NCI-H1694 treated with DMSO at 0.1 percent for 48 hours (cell line): ENCODE measurements at places on chromosomes 16 and 17.
A peak's percentile ranks its signal among the peaks of the same experiment; 100 is the strongest.

DNA sequence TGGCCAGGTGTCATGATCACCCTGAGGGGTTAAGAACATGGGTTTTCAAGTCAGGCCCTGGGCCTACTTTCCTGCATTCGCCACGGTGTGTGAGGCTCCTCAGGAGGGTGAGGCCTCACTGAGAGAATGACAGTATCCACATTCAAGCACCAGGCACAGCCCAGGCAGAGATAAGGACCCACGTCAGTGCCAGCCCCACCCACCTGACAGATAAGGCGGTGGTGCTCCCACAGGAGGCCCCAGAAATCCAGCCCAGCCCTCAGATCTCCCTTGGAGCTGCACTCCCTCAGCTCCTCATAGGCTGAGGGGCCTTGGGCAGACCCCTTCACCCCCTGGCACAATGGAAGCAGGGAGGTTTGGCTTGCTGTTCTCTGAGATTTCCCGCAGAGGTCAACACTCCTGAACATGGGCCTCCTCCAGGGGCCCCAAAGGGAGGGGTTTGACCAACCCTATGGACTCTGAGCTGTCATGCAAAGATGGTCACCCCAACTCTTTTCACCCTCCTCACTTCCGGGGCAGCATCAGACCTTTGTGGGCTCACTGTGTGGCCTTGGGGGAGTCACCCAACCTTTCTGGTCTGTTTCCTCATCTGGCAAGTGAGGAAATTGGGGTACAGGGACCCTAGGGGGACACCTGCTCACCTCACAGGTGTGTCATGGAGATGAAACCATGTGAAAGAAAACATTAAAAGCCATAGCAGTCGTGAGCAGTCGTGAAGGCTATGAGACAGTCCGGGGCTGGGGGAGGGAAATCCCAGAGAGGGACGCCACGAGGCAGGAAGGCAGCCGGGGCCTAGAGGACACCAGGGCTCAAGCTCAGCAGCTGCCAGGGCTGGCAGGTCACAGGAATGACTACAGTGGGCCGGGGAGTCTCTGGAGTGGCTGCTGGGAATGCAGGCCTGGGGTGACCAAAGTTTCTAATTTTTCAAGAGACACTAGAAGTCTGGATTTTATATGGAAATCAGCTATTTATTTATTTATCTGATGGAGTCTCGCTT lies 15.4 kb downstream of the PLLP start:
- no peak for DNase-seq

DNA sequence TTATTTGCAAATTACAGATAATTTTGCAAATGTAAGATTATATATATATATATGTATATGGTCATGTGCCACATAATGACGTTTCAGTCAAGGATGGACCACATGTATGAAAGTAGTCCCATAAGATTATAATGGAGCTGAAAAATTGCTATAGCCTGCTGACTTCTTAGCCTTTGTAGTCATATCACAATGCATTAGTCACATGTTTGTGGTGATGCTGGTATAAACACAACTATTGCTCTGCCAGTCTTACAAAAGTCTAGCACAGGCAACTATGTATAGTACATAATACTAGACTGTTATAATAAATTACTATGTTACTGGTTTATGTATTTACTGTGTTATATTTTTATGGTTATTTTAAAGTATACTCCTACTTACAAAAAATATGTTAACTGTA lies 444.3 kb downstream of the KCNJ2 start:
- DNase-seq: no peak

- no peak for DNase-seq
Measured at GRCh38 chr17:66945147-66945835, 19.2 kb upstream of the CACNG4 start.

GRCh38 chr16:57518520-57518919 lies 17.9 kb downstream of the CCDC102A start:
- no peak for DNase-seq

GRCh38 chr17:82890339-82890730 lies 50.5 kb upstream of the ZNF750 start:
- DNase-seq: no peak

DNA sequence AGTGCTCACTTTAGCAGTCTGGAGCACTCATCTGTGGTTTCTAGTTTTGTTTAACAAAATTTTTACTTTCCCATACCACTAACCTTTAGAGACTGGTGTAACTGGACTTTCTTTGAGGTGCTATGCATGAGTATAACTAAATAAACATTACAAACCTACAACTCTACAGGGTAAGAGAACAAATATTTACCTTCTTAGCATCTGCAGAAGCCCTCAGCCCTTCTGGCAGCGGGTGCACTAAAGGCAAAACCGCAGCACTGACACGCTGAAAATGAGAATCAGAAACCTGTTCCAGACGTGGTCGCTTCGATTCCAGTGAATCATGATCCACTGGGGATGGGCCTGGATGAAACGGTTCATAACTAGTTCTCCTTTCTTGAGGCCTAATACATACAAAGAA lies 43.7 kb downstream of the NCOR1 start:
- DNase-seq: no peak

- DNase-seq: no peak
Measured at GRCh38 chr16:26169473-26169872, 477.7 kb downstream of the HS3ST4 start.

- no peak for DNase-seq
Measured at GRCh38 chr16:81578636-81579413, 134.2 kb downstream of the CMIP start.

DNA sequence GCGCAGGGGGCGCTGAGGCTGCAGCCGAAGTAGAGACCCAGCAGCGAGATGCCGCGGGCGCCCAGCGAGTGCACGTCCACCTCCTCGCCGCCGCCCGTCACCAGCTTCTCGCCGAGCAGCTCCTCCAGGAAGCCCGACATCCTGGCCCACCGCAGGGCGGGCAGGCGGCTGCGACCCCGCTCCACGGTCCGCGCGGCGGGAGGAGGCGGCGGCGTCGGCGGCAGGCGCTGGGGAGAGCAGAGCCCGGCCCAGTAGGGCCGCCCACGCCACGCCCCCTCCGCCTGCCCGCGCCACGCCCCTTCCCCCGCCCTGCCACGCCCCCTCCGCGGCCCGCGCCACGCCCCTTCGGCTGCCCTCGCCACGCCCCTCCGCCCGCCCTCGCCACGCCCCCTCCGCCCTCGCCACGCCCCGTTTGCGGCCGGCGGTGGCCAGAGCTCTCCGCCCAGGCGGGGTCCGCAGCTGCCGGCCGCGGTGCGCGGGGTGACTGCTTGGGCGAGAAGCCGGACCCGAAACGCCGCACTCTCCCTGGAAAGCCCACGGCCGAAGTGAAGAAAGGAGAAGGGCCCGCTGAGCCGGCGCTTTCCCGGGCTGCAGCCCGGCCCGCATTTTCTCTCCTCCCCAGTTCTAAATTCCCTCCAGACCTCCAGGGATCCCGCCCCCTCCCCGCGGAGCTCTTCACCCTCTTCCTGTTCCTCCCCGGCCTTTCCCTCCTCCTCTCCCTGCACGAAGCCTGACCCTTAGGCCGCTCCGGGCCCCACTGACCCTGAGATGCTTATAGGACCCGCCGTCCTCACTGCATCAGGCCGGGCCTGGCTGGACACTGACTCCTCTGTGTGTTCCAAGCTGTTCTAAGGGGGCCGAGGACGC lies at the start of gene NXN:
Gene NXN (minus strand): TSS at position 238 of the 867 bp plus-strand sequence.
- peak; percentile 55 for DNase-seq

- no peak for DNase-seq
Measured at GRCh38 chr17:27613433-27613832, 17.6 kb upstream of the LGALS9 start.

GRCh38 chr16:66566051-66566901 lies at the start of gene CMTM1:
TSS of gene CMTM1 (plus strand) at chr16:66566439. CDS start at chr16:66566514, 75 bp downstream.
- no peak for DNase-seq

DNA sequence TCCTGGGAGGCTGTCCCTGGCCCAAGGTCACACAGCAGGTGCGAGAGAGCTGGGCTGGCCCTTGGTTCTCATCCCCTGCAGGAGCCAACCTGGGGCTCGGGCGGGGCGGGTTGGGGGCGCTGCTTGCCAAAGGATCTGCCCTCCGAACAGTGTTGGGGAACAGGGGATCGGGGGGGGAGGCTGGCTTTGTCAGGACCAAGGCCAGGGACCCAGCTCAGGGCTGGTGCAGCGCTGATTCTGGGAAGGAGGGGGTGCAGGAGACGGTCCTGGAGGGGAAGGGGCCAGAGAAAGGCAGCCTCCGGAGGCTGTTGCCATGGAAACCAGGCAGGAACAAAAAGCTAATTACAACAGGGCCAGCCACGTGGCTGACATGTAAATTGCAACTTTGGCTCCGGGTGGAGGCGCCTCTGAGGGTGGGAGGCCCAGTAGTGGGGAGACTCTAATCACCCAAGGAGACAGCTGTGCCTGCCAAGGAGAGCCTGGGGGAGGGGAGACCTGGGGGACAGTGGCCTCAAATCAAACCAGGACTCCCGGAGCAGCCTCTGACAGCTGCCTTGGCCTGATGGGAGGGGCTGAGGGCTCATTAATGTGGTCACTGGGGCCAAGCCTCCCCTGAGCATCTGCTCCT lies 1.3 kb downstream of the TUBB3 start:
- peak; percentile 14 for DNase-seq
